ENCODE measurements at places on chromosomes 5 and 9.

DNA sequence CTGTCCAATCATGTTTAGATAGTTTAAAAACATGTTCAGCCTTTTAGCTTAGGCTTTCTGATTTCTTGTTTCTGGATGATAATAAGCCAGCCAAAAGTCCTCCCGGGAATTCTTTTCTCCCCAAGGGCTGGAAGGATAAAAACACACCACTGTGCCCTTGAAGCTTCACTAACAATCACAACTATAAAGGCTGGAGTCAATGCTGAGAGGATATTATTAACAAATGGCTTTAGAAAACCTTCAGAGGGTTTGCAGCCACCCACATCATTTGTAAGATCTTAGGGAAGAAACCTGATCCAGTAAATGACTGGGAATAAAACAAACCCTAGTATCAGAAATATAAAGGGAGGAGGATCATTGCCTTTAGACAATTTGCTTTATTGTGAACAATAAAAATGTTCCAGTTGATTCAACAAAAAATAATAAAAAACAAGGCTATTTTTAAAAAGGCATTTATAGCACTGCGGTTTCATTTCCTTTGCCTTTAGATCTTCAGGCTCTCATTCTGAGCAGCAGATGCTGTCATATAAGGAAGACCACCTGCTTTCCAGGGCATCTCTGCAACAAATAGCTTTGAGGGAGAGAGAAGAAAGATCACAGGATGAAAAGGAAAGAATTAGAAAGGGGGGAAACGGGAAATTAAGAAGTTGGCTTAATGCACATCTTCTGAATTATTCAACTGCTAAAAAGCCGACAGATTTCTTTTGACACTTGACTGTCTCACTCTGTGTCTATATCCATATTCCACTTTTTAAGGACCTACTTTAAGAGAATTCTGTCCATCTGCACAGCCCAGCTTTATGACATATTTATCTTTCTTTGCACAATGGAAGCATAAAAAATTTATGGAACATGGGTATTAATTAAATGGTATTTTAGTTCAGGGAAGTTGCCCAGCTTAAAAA is 277.2 kb upstream of the SLC24A2 start:
- no peak for DNase-seq
- no peaks in the 10 kb centered on the region for H3K36me3 ChIP-seq
- H3K27me3 ChIP-seq = no peaks in the 10 kb centered on the region

DNA sequence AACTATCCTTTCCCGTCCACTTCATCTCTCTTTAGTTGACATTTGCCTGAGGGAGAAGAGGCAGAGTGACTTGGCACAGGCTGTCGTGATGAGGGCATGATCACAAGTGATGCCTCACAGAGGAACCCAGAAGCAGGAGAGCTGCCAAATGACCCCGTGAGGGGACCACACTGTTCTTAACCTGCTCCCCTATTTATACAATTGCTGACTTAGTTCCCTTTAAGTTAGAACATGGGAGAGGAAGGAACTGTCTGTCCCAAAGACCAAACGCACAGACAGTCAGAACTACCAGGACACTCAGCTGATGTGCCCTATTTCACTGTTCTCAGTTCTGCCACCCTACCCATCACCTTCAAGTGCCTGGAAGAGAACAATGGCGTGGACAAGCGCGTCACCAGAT is 73.7 kb downstream of the SLC1A3 start:
- DNase-seq = no peak
- no peak overlapping the region for H3K27ac ChIP-seq

GRCh38 chr5:134071614-134072207 is 42.8 kb upstream of the TCF7 start:
- H3K36me3 ChIP-seq = no peaks in the 10 kb centered on the region
- no peak overlapping the region for H3K4me3 ChIP-seq
- H3K27ac ChIP-seq = no peak overlapping the region
- peaks cover 11% of the 10 kb centered on the region for H3K4me1 ChIP-seq
- DNase-seq = no peak

DNA sequence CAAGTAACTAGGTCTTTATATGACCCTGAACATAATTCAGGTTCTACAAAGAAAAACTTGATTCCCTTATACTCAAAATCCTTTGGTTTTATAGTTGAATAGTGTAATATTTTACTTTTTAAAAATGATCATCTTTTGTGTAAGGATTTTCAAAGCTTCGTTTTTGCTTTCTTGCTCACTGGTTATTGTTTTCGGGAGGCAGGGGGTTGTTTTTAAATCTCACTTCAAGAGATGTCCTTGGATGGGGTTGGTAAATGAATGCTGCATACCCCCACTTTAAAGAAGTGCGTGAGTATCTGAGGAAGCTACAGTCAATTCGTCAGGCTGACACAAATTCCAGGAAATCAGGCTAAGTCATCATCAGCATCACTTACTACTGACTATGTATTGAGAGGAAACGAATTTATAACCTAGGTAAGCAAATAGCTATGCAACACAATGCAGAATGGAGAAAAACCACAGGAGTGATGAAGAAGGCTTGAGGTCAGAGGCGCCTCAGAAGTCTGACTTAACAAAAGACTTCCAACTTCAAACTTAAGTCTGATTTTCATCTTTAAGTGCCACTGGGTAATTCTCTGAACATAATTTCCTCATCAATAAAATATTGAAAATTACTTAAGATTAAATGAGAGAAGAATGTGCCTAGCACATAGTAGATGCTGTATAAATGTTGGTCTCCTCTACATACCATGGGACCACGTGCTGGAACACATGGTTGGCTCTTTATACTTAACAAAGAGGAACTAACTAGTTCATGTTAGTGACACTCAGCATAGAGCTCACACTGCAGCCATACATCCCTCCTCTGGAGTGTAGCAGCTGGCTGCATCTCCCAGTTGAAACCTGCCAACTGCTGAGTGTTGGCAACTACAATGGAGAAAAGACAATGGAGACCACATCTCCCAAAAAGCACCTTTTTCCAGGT is 106.0 kb upstream of the KIF2A start:
- H3K27ac ChIP-seq = no peak overlapping the region
- H3K4me1 ChIP-seq = no peaks in the 10 kb centered on the region
- H3K36me3 ChIP-seq = no peaks in the 10 kb centered on the region
- no peak overlapping the region for H3K4me3 ChIP-seq
- H3K27me3 ChIP-seq = no peaks in the 10 kb centered on the region

DNA sequence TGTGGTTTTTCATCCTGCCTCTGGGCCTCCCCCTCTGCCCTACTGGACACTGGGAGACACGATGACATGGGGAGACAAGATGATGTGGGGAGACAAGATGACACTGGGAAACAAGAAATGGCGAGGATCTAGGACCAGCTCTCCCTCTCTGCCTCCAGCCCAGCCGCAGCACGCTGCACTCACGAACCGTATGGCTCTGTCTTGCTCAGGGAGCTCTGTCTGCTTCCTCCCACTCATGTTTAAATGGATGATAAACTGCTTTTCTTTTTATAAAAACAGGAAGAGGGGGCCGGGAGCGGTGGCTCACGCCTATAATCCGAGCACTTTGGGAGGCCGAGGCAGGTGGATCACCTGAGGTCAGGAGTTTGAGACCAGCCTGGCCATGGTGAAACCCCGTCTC is 73.7 kb downstream of the SPATA31D1 start:
- H3K27me3 ChIP-seq = no peaks in the 10 kb centered on the region
- no peak overlapping the region for H3K27ac ChIP-seq
- no peak overlapping the region for H3K4me3 ChIP-seq
- H3K36me3 ChIP-seq = no peaks in the 10 kb centered on the region
- H3K4me1 ChIP-seq = no peaks in the 10 kb centered on the region

DNA sequence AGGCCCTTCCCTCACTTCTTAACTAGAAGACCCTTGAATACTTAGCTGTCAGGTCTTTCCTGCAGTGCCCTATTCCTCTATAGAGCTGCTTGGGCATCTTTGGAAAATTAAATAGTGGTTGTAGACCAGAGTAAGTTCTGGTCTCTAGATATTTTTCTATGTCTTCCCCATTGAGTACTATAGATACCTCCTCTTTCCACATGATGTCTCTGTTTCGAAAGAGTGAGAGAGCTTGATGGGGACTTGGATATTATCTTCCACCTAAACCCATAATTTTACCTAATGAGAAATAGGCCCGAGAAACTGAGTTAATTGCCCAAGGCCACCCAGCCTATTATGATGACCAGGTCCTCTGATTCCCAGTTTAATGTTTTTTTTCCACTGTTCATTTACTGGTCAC is 40.2 kb downstream of the SPEF2 start:
- H3K4me1 ChIP-seq = no peaks in the 10 kb centered on the region
- H3K27ac ChIP-seq = no peak overlapping the region
- no peaks in the 10 kb centered on the region for H3K36me3 ChIP-seq
- no peak overlapping the region for H3K4me3 ChIP-seq

DNA sequence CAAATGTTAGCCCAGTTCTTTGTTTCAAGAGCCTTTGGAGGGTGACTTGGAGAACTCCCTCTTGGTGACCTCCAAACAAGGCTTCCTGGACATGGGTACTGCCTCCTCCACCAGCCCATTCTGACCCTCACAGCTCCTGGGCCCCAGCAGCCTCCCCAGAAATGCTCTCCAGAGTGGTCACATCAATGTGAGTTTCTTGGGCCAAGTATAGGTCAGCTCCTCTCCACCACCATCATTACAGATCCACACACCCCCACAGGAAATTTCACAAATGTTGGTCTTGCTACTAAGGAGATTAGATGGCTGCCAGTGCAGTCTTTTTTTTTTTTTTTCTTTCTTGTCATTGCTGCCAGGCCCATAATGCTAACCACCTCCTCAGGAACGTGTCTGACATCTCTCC is 410.7 kb downstream of the DTWD2 start:
- no peaks in the 10 kb centered on the region for H3K4me1 ChIP-seq
- H3K27ac ChIP-seq = no peak overlapping the region
- no peak for DNase-seq
- no peaks in the 10 kb centered on the region for H3K36me3 ChIP-seq

GRCh38 chr5:90939211-90939610 is 380.6 kb downstream of the ADGRV1 start:
- no peak for DNase-seq
- H3K4me1 ChIP-seq = no peaks in the 10 kb centered on the region
- no peak overlapping the region for H3K4me3 ChIP-seq
- H3K27ac ChIP-seq = no peak overlapping the region
- no peaks in the 10 kb centered on the region for H3K27me3 ChIP-seq
- no peaks in the 10 kb centered on the region for H3K36me3 ChIP-seq

Data from left lung (tissue), 14 donors.